ENCODE measurements at places on chromosomes 6 and 20.

GRCh38 chr20:1197801-1198200, 5.5 kb upstream of the C20orf202 start:
- DNase-seq = no peak

DNA sequence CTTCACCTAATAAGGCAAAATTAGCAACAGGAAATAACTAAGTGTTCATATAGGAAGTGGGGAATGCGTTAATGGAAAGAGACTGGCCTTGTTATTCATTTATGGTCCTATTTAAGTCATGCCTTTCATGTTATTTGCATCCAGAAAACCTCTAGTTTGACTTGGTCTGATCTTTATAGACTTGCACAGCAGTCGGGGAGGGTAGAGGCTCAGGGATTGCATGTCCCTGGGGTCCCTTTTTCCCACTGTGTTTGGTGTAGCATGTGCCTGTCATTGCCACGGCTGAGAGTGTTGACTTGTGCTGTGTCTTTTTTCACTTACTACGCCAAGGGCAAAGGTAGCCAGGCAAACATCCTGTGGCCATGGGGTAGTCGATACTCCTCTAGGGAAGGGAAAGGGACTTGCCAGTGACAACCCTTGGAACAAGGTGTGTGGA, 105.4 kb upstream of the RIN2 start:
- DNase-seq = no peak

- no peak for DNase-seq
Measured at GRCh38 chr6:118334634-118335033, 213.5 kb upstream of the PLN start.

GRCh38 chr6:125117818-125118217, 35.8 kb upstream of the TPD52L1 start:
- no peak for DNase-seq

DNA sequence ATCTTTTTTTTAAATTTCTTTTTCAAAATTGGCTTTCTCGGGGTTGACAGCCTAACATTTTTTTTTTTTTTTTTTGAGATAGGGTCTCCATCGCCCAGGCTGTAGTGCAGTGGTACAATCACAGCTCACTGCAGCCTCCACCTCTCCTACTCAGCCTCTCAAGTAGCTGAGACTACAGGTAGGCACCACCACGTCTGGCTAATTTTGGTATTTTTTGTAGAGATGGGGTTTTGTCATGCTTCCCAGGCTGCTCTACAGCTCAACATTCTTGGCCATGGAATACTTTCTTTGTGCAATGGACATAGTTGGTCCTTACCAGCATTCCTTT, 6.4 kb upstream of the CTNNBL1 start:
- DNase-seq = no peak

GRCh38 chr20:46433051-46433450, 26.6 kb upstream of the ELMO2 start:
- DNase-seq = no peak

DNA sequence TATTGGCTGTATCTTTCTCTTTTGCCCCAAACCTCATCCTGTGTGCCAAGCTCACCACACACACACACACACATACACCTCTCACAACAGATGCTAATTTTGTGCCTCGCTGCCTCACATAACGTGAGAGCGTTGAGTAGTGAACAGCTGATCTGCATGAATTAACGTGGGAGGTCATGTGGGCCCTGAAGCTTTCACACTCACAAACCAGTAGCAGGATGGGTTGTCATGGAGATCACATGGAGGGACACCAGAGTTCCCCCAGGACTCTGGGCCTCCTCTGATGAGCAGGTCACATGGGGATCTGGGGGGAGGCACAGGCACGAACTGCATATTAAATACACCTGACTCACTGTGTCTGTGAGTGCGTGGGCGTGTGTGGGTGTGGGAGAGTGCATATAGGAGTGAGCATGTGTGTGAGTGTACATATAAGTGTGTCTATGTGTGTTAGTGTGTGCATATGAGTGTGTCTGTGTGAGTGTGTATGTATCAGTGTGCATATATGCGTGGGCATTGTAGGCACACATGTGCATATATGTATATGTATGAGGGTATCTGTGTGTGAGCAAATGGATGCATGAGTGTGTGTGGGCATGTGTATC, 62.7 kb upstream of the SULF2 start:
- no peak for DNase-seq

DNA sequence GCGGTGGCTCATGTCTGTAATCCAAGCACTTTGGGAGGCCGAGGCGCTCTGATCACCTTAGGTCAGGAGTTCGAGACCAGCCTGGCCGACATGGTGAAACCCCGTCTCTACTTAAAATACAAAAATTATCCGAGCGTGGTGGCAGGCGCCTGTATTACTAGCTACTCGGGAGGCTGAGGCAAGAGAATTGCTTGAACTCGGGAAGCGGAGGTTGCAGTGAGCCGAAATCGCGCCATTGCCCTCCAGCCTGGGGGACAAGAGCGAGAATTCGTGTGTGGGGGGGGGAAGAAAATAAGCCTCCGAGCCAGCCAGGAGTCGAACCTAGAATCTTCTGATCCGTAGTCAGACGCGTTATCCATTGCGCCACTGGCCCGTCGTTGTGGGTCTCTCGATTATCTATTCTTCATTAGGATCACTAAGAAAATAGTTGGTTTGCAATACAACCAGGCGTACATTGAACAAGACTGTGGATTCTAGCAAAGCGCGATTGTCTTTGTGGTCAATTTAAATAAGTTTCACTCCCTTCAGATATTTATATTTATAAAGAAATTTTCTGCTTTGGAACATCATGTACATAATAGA, 33.9 kb upstream of the PRSS16 start:
- peak; percentile 37 for DNase-seq

Measured in activated T-cell treated with anti-CD3 and anti-CD28 coated beads, Interleukin-2, amount 50 U/mL, for 24 hours (primary cell).